ENCODE measurements at places on chromosomes 1 and 21. TPM values are rescaled to one million over a fixed set of nuclear protein-coding genes. Genes with fewer than 3 reads are reported as not detected.

The MYOG gene
- total RNA-seq = not detected

The RIPPLY3 gene
- not detected for total RNA-seq

The FAM151A gene
- not detected for total RNA-seq

The SPATA45 gene
- not detected for total RNA-seq

The RUSC1 gene
- total RNA-seq = 12.4 TPM

The GCSAML gene
- 0.67 TPM for total RNA-seq

Measured in CD4-positive, CD25-positive, alpha-beta regulatory T cell (primary cell).